ENCODE measurements at places on chromosomes 1 and 21. TPM values are rescaled to one million over a fixed set of nuclear protein-coding genes. Genes with fewer than 3 reads are reported as not detected.

SGIP1 gene
- polyA plus RNA-seq: 85.1 TPM

RNF186 gene
- not detected for polyA plus RNA-seq

RXFP4 gene
- polyA plus RNA-seq: not detected

CFHR3 gene
- polyA plus RNA-seq: not detected

PDZK1IP1 gene
- polyA plus RNA-seq: not detected

PBX1 gene
- 46.6 TPM for polyA plus RNA-seq

DNA sequence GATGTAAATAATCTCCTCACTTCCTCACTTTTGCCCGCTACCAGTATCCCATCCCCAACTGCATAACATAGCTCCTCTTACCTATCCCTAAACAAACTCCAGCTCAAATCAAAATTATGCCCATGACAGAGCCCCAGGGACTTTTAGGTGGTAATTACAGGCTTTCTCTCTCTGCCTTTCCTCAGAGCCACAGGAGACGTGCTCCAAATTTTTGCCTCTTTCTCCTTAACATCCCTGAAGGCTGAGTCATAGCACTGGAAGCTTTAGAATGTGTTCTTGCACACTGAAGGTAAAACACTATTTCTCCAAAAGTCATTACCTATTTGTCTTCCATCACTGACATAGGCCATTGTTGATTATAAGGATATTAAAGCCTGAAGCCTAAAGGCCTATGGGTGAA is 263.5 kb upstream of the PLD5 start:
- no peak for DNase-seq

GRCh38 chr21:20902998-20903397 is 95.2 kb upstream of the NCAM2 start:
- no peak for DNase-seq

- DNase-seq: no peak
These were observed 7.8 kb downstream of the NRDC start for GRCh38 chr1:51870603-51871350.

DNA sequence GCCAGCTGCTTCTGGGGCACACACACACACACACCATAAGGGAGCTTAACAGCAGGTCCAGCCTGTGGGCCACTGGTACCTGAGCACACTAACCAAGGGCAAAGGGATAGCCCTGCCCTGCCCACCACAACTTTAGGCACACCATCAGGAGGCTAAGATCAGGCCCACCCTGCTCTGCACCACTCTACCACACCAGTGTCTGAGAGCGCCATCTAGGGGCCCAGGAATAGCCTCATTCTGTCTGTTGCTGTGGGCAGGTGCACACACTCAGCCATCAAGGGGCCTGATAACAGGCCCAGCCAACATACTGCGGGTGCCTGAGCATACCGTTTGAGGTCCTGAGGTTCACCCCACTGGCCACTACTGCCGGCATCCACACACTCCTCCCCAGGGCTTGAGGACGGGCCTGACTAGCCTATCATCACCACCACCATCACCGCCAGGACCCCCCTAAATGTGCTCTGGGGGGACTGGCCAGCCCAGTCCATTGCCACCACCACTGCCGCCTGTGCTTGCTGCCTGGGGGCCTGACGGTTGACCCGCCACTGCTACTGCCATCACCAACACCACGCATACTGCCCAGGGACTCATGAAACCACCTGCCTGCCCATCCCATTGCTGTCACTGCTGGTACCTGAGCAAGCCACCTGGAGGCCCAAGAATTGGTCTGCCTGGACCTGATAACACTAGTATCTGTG is 31.3 kb downstream of the NSL1 start:
- no peak for DNase-seq

- no peak for DNase-seq
These were observed 64.9 kb downstream of the MEF2D start for GRCh38 chr1:156435545-156436140.

DNA sequence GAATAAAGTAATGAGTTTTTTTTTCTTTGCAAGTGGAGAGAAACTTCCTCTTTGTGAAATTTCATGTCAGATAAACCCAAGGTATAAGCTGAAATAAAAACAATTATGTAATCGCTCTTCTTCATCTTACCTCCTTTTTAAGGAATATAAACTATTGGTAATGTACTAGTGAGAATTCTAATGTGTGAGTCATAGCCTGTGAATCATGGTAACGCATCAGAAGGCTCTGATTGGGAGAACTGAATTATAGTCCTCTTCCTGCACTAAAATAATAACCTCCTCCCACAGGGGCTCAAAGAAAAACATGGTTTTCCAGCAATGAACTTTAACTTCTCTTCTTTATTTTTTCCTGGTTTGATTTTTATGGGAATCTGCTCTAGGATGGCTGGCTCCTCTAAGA is 57.1 kb upstream of the COX20 start:
- peak; percentile 62 for DNase-seq

DNA sequence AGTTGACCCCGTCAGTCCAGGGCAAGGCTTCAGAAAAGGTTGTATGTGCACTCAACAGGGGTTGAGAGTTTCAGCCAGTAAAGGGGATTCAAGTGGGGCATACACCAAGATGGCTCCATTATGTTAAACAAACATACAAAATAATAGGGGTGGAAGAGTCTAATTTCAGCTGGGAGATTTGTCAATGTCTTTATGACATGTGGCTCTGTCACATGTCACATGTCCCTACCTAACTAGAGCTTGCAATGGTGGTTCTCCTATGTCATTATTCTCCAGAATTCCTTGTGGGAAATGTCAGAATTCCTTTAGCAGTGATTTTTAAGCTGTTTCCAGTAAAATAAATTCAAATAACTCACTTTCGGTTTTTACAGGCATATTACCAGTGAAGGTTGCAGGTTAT is 392.0 kb upstream of the ADGRL4 start:
- DNase-seq: no peak

GRCh38 chr1:107788206-107789202 is 176.5 kb downstream of the VAV3 start:
- no peak for DNase-seq

- no peak for DNase-seq
These were observed 10.6 kb downstream of the CDC14A start for GRCh38 chr1:100362821-100363466.

- DNase-seq: no peak
These were observed 33.1 kb upstream of the SRRM1 start for GRCh38 chr1:24609949-24610517.

Data from AG04450 (cell line).